AML-193 (cell line): ENCODE measurements at places on chromosomes 11 and 22.

DNA sequence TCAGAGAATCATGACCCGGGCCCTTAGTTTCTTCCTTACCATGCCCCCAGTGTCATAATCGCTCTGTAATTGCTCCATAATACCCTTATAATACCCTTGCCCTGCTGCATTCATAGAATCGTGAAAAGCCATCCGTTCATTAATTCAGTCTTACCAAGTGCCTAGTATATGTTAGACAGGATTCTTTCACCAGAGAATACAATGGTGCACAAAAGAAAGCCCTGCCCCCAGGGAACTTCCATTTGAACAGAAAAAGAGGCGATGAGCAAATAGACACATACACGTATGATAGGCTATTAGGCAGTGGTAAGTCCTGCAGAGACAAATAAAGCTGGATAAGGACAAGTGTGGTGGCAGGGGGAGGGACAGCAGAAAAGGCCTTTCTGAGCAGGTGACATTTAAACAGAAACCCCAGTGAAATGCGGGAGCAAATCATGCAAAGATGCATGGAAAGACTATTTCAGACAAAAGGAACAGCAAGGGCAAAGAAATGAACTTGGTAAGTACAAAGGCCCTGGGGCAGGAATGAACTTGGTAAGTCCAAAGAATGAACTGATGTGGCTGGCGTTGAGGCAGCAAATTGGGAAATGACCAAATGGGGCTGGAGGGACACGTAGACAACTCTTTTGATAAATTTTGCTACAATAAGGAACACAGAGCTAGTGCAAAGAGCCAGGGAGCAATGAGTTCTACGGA lies 74.6 kb upstream of the CREB3L1 start:
- DNase-seq: no peak

GRCh38 chr11:83002053-83002452 lies 69.6 kb downstream of the RAB30 start:
- no peak for DNase-seq

GRCh38 chr11:35142481-35143075 lies 3.6 kb downstream of the CD44 start:
- no peak for DNase-seq

DNA sequence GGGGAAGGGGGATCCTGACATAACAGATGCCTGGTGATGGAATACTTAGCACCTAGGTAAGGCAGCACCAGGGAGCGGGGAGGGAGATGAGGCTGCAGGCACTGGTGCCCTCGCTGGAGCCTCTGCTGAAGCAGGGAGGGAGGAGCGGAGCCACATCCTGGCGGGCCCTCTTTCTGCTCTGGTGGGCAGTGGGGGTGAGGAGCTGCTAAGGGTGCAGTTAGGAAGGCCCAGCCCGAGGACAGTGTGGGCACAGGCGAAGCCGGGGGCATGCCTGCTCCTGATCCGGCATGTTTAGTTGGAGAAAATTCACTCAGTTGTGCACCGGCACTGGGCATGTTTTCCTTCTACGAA lies 83.9 kb downstream of the MED15 start:
- no peak for DNase-seq

DNA sequence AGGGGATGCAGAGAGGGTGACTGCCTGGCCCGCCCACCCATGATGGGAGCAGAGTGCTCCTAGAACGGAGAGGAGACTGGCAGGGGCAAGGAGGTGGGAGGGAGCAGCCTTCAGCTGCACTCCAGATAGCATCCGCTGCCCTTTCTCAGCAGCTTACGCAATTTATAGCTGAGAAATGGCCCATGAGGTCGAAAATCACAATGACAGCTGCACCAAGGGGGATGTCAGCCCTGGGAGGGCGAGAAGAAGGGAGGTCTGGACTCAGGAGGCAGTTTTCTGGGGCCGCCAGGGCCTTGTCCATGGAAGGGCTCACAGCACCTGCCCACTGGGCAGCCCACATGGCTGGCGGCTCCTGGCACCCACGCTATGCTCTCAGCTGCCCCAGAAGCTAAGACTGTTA lies 17.6 kb upstream of the MOB2 start:
- DNase-seq: no peak

GRCh38 chr11:128941573-128942271 lies 949 bp downstream of the TP53AIP1 start:
- no peak for DNase-seq

- DNase-seq: no peak
These were observed 112.0 kb upstream of the TTC12 start for GRCh38 chr11:113202431-113202830.

DNA sequence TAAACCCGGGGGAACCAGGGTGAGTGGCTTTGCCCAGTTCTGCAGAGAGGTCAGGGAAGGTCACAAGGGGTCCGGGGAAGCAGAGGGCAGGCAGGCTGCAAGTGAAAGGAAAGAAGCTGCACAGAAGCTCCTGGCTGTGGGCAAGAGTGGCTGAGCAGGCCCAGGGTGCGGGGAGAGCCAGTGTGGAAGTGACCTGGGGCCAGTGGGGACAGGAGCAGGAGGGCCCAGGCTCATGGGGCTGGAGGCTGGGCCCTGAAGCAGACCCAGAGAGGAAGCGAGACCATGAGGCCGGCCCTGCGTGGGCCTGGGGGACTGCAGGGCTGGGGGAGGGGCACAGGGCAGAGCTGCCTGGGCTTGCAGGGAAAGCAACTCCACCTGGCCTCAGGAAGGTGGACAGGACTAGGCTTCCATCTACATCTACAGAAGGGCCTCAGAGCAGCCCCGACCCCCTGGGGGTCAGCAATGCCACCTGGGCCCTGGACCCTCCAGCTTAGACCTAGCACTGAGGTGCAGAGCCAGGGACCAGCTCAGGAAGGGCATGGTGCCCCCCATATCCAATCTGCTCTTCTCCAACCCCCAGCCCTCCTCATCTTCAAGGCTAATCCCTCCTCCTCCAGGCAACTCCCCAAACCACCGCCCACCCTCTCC lies 11.6 kb downstream of the IGF2 start:
- DNase-seq: no peak
